ENCODE measurements at places on chromosomes 6 and 20.

GRCh38 chr6:91482498-91482897 lies 895.6 kb upstream of the MAP3K7 start:
- no peak for DNase-seq

DNA sequence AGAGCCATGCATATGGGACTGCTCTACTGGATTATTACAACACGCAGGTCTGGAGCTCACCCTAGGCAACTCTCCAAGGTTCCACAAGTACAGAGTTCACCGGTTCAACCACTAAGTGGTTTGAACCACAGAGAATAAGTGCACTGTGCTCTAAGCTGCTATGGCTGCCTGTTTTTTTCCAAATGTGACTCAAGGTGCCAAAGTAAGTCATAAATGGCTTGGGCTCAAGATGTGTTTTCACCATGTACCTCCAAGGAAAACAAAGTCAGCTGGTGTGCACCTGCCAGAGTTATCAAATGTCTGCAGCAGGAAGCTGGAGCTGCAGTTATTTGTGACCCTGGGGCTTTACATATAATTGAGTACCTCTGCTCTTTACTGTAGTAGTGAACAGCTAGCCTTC lies 76.7 kb downstream of the PREP start:
- peak; percentile 93 for DNase-seq

DNA sequence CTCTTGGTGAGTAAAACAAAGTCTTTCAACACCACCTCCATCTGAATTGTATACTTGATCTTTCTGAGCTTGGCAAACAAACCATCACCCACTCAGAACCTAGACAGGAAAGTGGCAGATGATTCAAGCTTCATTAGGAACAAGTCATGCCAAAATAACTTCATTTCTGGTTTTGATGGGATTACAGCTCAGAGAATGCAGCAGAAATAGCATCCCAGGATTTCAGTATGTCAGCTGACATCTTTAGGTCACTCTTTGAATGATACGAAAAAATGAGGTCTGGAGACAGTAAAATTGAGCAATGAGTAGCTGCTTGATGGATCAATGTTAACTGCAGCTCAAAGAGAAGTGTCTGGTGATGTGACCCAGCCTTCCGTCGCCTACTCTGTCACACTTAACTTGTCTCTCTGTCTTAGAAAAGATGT lies 92.4 kb downstream of the GJA10 start:
- peak; percentile 68 for DNase-seq

GRCh38 chr6:75620381-75621304 lies 19.0 kb downstream of the SENP6 start:
- no peak for DNase-seq

DNA sequence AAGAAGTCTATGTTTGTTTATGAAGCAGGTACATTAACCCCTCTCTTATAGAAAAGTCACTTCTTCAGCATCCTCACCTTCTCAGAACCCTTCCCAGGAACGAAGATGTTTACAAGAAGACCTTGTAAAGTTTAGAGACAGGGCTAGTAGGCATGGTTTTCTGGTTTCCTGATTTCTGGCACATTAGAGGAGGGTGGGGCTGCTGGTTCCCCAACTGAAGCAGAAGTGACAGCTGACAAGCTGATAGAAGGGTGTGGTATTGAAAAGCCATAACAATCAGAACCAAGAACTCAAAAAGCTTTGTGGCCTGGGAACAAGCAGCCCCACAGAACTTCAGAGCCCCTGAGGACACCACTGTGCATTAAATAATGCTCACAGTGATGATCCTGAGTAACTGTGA lies 91.2 kb downstream of the RTN4IP1 start:
- DNase-seq = no peak

- DNase-seq = no peak
Observed at GRCh38 chr20:2900845-2901592, 27.7 kb downstream of the PTPRA start.

DNA sequence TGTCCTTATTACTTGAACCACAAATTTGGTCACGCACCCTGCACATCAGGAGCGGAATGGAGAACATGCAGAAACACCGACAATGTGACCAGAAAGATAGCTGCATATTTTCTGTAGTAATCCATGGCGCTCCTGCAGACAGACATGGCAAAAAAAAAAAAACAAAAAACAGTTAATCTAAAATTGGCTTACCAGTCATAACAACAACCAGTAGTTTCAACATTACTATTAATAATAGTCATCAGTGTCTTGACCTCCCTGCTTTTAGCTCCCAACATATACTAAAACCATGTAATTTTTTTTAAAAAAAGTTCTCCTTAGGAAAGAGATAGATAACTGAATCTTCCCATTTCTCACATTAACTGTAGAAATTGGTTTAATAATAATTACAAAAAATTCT lies 6.8 kb downstream of the CGA start:
- no peak for DNase-seq

DNA sequence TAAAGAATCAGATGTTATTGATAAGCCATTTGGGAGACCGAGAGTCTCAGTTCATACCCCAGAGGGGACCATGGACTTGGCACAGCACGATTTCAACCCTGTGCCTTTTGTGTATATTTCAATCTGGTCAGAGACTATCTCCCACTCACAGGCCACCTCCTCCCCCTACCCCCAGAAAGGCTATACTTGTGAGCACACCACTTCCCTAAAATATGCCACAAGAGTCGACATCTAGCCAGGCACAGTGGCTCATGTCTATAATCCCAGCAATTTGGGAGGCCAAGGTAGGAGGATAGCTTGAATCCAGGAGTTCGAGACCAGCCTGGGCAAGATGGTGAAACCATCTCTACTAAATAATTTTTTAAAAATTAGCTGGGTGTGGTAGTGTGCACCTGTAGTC lies 13.6 kb upstream of the TCF15 start:
- DNase-seq = no peak

GRCh38 chr20:49819702-49820101 lies 7.1 kb downstream of the SLC9A8 start:
- no peak for DNase-seq

DNA sequence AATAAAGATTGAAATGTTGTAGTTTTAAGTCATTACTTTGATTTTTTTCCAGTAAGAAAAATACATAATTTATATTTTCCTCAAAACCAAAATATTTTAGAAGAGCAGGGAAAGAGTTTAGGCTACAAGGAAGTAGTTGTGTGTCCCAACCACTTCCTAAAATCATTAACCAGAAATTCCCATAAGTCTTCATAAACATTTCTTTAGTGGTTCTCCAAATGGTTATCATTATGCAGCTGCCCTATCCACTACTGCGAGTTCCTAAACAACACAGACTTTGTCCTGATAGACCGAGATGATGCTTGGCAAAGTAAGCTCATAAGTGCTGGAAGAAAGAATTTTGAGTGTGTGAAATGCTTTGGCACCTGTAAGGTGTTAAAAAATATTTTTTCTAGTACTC lies 93.6 kb downstream of the ARMC2 start:
- DNase-seq = no peak

GRCh38 chr6:166736634-166737033 lies 109.6 kb upstream of the RPS6KA2 start:
- DNase-seq = no peak

GRCh38 chr6:111469543-111469942 lies 13.5 kb downstream of the REV3L start:
- DNase-seq = no peak

Measured in DMS79 treated with DMSO at 0.1 percent for 48 hours (cell line).